ENCODE measurements at places on chromosomes 5 and 9.

- DNase-seq = no peak
Observed at GRCh38 chr5:61649231-61649630, 317.2 kb downstream of the ZSWIM6 start.

DNA sequence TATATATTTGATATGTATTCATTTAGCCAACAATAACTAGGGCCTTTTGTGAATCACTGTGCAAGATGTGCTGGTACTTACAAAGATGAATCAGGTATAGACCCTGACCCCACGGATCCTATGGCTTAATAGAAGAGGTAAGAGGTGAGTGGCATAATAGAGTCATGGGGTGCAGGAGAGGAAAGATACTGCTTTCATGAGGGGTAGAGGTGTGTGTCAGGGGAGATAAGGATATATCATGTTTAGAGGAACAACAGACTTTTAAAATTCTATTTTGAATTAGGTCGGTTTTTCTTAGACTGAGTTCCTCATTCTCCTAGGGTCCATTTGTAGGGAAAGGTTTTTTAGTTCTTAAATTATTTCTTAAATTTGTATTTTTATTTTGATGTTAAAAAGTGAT lies 27.8 kb downstream of the ZCCHC7 start:
- no peak for DNase-seq

DNA sequence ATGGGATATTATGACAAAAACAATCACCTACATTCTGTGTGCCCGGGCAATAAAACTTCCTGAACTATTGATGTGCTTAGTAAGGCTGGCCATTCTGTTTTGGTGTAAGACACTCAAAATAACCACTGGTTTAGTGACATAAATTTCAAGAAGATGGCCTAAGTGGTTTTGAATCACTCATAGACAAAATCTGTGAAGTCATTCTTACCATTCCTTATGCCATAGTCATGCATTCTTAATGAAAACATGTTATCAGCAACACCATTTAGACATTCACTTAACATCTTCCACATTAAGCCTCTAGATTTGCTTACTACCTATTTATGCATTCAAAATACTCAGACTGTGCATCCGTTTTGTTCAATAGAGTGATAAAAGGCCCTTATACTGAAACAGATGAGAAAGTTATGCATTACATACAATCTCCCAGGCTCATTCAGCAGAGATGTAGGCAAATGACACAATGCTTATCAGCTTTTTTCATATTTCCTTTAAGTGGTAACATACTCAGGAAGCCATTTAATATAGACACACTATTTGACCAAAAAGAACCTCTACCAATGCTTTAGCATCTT lies 848.8 kb upstream of the DMAC1 start:
- no peak for DNase-seq

DNA sequence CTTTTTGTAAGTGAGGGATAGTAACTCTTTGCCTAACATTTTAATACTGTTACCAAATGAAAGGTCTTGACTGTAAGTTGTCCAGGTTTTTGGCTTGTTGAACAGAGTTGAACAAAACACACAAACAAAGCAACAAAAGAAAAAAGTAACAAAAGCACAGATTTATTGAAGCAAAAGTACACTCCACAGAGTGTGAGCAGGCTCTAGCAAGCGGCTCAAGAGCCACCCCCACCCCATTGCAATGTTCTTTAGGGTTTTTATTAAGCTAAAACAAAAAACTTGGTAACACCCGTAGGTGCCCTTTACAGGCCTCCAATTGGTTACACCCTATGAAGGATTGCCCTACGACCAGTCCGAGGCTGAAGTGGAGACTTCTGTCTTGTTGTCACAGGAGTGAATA lies 197.4 kb upstream of the MAP3K1 start:
- no peak for DNase-seq

DNA sequence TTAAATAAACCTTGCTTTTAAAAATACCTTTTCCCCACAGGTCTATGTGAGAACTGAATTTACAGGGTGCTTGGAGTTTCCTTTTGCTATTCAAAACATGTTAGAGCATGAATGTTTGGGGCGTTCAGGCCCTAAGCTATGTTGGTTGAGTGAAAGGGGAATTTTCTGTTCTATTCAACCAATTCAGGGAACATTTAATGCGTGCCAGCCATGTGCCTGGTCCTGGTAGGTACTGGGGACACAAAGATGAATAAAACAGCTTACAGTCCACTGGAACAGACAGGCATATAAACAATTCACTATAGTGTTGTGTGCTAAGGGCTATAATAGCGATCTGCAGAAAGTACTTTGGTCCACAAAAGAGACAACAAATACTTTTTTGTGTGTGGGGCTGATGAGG lies 108.5 kb downstream of the ZSWIM6 start:
- no peak for DNase-seq

DNA sequence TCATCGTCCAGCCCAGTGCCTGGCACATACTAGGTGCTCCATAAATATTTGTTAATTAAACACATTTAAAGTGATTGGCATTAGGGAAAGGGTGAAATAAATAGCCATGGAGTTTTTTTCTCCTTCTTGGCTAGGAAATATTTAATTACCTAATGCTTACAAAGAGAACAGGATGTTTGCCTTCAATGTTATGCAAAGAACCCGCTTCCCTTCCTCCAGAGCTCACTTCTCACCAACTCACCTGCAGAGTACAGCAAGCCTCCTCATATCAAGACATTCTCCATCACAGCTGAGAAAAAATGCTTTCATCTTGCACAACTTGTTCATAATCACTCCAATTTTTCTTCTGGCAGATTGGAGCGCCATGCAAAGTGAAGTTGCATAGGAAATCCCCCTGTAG lies 161.7 kb upstream of the STK32A start:
- DNase-seq = no peak

GRCh38 chr5:141875022-141875740 lies 3.0 kb downstream of the PCDH1 start:
- no peak for DNase-seq

- DNase-seq = no peak
Observed at GRCh38 chr5:180641566-180641900, 7.9 kb downstream of the FLT4 start.

GRCh38 chr9:22622815-22623214 lies 176.2 kb downstream of the DMRTA1 start:
- DNase-seq = no peak

DNA sequence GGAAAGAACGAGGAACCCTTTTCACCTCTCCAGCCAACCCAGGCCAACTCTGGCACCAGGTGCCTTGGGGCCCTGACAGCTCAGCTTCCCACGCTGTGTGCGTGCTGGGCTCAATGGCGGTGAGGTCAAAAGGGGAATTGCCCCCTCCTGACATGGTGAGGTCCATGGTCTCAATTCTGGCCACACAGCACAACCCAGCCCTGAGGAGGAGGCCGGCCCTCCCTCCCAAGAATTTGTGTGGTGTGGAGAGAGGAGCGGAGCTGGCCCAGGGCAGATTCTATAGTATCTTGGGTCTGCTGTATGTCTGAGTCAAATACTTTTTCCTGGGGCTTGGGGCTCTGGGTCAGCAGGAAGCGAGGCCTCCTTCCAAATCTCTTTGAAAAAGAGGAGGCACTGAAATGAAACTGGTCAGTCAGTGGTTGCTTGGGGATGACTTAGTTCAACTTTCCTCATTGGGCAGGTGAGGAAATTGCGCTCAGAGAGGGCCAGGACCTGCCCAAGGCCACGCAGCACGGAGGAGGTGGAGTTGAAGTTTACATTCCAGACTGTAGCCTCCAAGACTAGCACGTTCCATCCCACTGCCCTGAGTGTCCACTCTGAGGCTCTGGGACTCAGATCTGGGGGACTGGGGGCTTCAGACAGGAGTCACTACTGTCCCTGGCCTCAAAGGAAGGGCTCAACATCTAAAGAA lies 15.6 kb downstream of the COL27A1 start:
- no peak for DNase-seq

DNA sequence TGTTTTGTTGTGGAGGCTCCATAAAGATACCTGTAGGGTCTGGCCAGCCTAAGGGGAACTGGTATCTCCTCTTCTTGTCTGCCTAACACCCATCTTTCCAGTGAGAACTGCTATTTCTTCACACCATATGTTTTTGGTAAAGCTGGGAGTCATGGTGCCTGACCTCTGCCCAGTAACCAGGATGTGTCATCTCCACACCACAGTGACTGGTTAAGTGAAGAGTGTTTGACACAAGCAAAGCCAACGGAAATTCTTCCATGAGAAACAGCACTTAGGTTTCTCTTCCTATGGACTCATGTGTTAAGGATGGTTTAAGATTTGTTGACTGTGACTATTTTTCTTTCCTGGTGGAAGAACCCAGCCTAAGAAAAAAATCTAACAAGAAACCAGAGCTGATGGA lies 111.5 kb downstream of the HTR4 start:
- DNase-seq = peak; percentile 2

DNA sequence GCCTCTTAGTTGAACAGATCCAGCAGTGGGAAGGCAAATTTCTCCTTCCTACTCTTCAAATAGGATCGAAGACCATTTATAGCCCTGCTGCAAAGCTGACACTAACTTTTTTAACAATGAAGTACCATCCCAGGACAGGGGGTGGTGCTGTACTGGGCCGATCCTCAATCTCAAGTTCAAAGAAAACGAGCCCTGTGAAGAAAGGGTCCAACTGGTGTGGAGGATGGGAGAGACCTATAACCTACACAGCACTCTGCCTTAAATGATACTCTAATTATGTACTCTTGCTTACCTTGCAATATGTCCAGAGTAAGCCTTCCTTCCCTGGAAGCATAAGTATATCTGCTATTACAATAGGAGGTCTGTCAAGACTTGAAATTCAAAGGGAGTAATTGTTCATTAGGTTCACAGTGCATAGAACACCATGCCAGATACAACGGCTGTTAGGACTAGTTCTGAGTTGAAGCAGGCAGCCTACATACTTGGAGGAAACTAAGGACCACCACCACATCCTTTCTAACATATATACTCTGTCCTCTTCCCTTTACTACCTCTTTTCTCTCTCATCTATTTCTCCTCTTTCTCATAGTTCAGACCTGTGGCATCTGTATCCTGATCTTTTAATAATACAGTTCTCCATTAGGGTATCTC lies 6.2 kb downstream of the ETF1 start:
- DNase-seq = no peak

DNA sequence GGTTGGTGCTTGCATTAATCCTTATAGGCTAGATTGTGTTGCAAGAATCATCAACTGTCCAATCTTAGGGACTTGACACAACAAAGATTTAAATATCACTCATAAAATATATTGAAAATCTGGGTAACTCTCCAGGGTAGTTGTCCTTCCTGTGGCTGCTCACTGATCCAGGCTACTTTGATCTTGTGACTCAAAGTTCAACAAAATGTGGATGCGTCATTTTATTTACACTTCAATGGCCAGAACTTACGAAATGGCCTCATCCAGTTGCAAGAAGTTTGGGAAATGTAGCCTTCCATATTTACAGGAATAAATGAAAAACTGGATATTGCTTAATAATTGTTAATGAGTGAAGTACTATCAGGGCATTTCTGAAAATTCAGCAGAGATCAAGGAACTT lies 235.5 kb upstream of the ACTBL2 start:
- peak; percentile 20 for DNase-seq

DNA sequence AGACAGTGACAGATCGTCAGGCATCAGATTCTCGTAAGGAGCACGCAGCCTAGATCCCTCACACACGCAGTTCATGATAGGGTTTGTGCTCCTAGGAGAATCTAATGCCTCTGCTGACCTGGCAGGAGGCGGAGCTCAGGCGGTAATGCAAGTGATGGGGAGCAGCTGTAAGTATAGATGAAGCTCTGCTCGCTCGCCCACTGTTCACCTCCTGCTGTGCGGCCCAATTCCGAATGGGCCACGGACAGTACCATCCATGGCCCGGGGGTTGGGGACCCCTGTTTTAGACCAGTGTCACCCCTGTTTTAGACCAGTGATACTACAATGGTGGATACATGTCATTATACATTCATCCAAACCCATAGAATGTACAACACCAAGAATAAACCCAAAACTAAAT lies 4.0 kb upstream of the ARSB start:
- DNase-seq = no peak

DNA sequence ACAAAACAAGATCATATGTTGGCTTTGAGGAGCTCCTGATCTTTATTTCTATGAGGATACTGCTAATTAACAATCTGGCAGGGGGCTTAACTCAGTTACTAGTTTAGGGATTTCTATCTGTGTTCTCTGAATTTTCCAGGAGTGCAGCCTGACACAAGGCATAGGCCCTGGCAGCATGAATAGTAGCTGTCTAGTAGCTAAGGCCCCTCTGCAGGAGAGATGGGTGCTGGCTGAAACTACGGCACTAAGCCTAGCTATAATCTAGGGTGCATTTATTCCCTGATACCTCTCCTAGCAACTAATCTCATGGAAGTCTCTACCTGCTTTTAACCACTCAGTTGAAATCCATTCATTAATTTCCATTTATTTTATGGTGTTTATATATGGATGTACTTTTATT lies 268.2 kb downstream of the TMEM232 start:
- DNase-seq = no peak

GRCh38 chr9:114098936-114099668 lies at the start of gene KIF12:
Gene KIF12, minus strand, starts transcription at chr9:114099292. Its CDS starts 16 bp downstream, at chr9:114099276.
- DNase-seq = no peak

GRCh38 chr9:73125651-73126050 lies 26.0 kb upstream of the ANXA1 start:
- no peak for DNase-seq

DNA sequence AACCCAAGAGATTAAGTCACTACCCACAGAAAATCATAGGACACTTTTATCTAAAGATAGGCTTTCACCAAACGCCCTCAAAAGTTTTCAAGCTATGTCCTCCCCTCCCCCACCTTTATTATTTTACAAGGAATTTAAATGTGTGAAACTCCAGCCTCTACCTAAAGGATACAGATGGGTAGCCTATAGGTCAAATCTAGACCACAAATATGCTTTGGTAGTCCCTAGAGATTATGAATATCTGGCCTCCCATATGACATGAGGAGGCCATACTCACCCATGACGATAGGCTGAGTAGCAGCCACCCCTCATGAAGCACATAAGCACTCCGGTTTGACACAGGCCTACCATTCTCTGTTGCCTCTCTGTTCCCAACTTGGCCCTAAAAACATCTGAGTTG lies 11.9 kb downstream of the SIL1 start:
- DNase-seq = no peak

DNA sequence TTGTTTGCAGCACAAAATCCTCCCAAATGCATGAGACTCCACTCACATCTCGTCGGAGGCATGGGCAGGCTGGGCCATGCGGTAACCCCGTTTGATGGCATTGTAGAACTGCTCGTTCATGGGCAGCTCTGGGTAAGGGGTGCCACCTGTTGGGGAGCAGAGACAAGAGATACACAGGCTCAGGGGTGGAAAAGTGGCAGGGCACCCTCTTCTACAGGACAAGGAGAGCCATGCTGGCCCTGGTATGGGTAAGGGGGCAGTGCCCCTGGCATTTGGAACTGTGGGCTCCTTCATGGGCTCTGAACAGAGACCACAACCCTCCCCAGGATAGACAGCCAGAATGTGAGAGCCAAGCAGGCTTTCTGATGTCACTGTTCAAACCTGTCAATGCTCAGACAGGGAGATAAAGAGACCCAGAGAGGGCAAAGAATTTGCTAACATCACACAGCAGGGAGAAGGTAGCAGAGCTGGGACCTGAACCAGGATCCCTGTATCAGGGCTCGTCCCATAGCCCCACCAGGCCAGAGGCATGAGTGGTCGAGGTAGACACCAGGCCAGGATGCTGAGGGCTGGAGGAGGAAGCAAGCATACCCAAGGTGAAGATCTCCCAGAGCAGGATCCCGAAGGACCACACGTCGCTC lies 33.2 kb upstream of the CSF1R start:
- no peak for DNase-seq
